ENCODE measurements at places on chromosomes 3 and 15. TPM values are rescaled to one million over a fixed set of nuclear protein-coding genes. Genes with fewer than 3 reads are reported as not detected.

- H3K36me3 ChIP-seq, result peaks cover 30% of the 10 kb centered on the region
- H3K4me1 ChIP-seq, result peaks cover 70% of the 10 kb centered on the region
- DNase-seq, result peak; percentile 56
- peak overlapping the region; percentile 92 for H3K4me3 ChIP-seq
These were observed 41.5 kb downstream of the HRH1 start for GRCh38 chr3:11195721-11196332.

GRCh38 chr15:58490086-58490887, 58.5 kb downstream of the LIPC start:
- no peak overlapping the region for H3K27ac ChIP-seq
- peaks cover 6% of the 10 kb centered on the region for H3K4me1 ChIP-seq
- H3K36me3 ChIP-seq, result peaks cover 20% of the 10 kb centered on the region
- no peak for DNase-seq

DNA sequence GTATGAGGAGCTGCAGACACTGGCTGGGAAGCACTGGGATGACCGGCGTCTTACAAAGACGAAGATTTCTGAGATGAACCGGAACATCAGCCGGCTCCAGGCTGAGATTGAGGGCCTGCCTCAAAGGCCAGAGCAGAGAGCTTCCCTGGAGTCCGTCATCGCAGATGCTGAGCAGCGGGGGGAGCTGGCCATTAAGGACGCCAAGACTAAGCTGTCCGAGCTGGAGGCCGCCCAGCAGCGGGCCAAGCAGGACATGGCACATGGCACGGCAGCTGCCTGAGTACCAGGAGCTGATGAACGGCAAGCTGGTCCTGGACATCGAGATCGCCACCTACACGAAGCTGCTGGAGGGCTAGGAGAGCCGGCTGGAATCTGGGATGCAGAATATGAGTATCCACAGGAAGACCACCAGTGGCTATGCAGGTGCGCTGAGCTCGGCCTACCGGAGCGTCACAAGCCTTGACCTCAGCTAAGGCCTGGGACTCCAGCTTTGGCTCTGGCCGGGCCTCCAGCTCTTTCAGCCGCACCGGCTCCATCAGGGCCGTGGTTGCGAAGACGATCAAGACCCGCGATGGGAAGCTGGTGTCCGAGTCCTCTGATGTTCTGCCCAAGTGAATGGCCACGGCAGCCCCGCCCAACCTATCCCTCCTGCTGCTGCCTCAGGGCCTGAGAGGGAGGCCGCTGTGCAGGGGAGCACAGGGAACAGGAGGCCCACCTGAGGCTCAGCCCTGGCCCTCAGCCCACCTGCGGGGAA, 9.2 kb upstream of the SHC4 start:
- H3K4me1 ChIP-seq, result peaks cover 26% of the 10 kb centered on the region
- no peak overlapping the region for H3K27ac ChIP-seq
- H3K4me3 ChIP-seq, result no peak overlapping the region
- H3K36me3 ChIP-seq, result no peaks in the 10 kb centered on the region
- H3K27me3 ChIP-seq, result no peaks in the 10 kb centered on the region

- no peak for DNase-seq
- H3K27me3 ChIP-seq, result peaks cover 2% of the 10 kb centered on the region
- H3K4me3 ChIP-seq, result no peak overlapping the region
- H3K36me3 ChIP-seq, result no peaks in the 10 kb centered on the region
- H3K4me1 ChIP-seq, result no peaks in the 10 kb centered on the region
These were observed 322.2 kb downstream of the SLC9A9 start for GRCh38 chr3:143526011-143526545.

Gene GPR176
- total RNA-seq, result 187 TPM

- H3K27ac ChIP-seq, result no peak overlapping the region
- H3K4me3 ChIP-seq, result no peak overlapping the region
- DNase-seq, result no peak
- H3K36me3 ChIP-seq, result no peaks in the 10 kb centered on the region
- H3K4me1 ChIP-seq, result no peaks in the 10 kb centered on the region
- H3K27me3 ChIP-seq, result peaks cover 46% of the 10 kb centered on the region
These were observed 244.4 kb downstream of the UACA start for GRCh38 chr15:70519004-70519365.

Gene SLC51B
- not detected for total RNA-seq

Gene PRR20G
- not detected for total RNA-seq

DNA sequence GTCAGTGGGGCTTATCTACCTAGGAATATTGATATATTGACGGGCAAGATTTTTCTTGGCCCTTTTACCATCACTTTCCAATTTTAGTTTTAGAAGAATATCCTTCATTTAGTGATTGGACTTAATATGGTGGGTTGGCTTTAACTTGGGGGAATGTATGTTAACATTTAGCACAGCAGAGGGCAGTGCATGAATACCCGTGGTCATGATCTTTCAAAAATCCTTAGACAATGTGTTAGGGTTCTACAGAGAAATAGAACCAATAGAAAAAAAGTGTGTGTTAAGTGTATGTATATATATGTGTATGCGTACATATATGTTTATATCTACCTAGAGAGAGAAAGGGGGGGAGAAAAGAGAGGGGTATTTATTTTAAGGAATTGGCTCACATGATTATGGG, 36.9 kb downstream of the GPR171 start:
- peaks cover 4% of the 10 kb centered on the region for H3K27me3 ChIP-seq
- no peaks in the 10 kb centered on the region for H3K36me3 ChIP-seq
- DNase-seq, result no peak
- H3K4me1 ChIP-seq, result 0 out of 2 replicates have a peak, but pooled peaks cover 4% of the 10 kb centered on the region
- H3K27ac ChIP-seq, result no peak overlapping the region

Gene CLDN16
- total RNA-seq, result 0.06 TPM

Gene OIP5
- total RNA-seq, result 7.1 TPM

- peaks cover 4% of the 10 kb centered on the region for H3K27me3 ChIP-seq
- no peak overlapping the region for H3K4me3 ChIP-seq
- H3K27ac ChIP-seq, result no peak overlapping the region
- H3K36me3 ChIP-seq, result no peaks in the 10 kb centered on the region
These were observed 18.3 kb downstream of the CFAP161 start for GRCh38 chr15:81152339-81152738.

GRCh38 chr15:70098461-70099166, 897 bp upstream of the TLE3 start:
- H3K27me3 ChIP-seq, result peaks cover 13% of the 10 kb centered on the region
- peak overlapping the region; percentile 97 for H3K27ac ChIP-seq
- H3K4me3 ChIP-seq, result peak overlapping the region; percentile 92
- H3K36me3 ChIP-seq, result 0 out of 2 replicates have a peak, but pooled peaks cover 4% of the 10 kb centered on the region
- DNase-seq, result no peak

DNA sequence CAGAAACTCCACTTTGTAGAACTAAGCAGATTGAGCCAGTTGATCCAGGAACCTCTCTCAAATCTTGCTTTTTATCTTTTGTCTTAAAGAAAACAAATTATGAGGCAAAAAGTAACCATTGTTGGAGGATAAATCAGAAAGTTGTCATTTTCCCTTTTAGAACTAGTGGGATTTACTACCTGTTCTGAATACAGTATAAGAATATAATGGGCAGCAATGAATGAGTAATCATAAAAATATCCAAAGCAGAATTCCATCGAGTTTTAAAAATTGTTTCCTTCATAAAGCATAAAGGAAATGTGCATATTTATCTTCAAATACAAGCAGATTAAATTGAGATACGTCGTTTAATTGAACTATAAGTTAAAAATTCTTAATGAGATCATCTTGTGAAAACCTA, 15.9 kb upstream of the ANO10 start:
- H3K4me1 ChIP-seq, result peaks cover 51% of the 10 kb centered on the region
- no peak overlapping the region for H3K4me3 ChIP-seq
- H3K27me3 ChIP-seq, result no peaks in the 10 kb centered on the region
- no peaks in the 10 kb centered on the region for H3K36me3 ChIP-seq
- no peak for DNase-seq

DNA sequence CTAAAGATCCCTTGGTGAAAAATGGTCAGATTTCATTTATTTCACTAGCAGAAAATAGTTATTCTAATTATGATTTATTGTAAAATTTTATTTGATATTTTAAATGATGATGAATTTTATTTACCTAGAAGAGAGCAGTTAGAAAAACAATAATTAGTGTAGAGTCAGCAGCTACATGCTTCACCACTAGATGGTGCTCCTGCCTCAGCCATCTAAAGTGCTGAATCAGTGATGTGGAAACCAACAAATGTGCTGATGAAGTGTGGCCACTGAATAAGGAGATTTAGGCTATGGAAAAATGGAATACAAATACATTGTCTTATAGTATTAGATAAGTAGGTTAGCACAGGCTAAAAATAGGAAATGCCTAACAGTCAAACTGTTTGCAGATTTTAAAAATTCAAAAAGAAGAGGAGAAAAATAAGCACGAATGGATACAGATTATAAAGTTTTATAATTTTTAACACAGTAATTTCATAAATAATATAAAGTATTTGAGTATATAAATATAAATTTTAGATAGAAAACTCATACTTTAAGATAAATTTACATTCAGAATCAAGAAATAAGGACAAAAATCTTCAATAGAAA, 109.8 kb downstream of the PPP2R3A start:
- peaks cover 10% of the 10 kb centered on the region for H3K36me3 ChIP-seq
- DNase-seq, result peak; percentile 76
- peak overlapping the region; percentile 81 for H3K27ac ChIP-seq
- H3K4me1 ChIP-seq, result peaks cover 74% of the 10 kb centered on the region

GRCh38 chr3:130539005-130539404, 22.0 kb downstream of the COL6A6 start:
- H3K27me3 ChIP-seq, result no peaks in the 10 kb centered on the region
- H3K4me3 ChIP-seq, result no peak overlapping the region
- no peaks in the 10 kb centered on the region for H3K4me1 ChIP-seq
- no peak for DNase-seq

Gene GPR156
- 0.31 TPM for total RNA-seq

- H3K27me3 ChIP-seq, result no peaks in the 10 kb centered on the region
- H3K27ac ChIP-seq, result no peak overlapping the region
- no peak for DNase-seq
- no peak overlapping the region for H3K4me3 ChIP-seq
- H3K36me3 ChIP-seq, result peaks cover 49% of the 10 kb centered on the region
These were observed 153.1 kb downstream of the VPS13C start for GRCh38 chr15:61906961-61907752.

Gene CCR9
- not detected for total RNA-seq

Gene PLA2G4E
- total RNA-seq, result not detected

- H3K27me3 ChIP-seq, result no peaks in the 10 kb centered on the region
- H3K27ac ChIP-seq, result no peak overlapping the region
- DNase-seq, result no peak
- H3K4me3 ChIP-seq, result no peak overlapping the region
- no peaks in the 10 kb centered on the region for H3K36me3 ChIP-seq
- H3K4me1 ChIP-seq, result no peaks in the 10 kb centered on the region
These were observed 73.7 kb downstream of the PRTG start for GRCh38 chr15:55669270-55669669.

DNA sequence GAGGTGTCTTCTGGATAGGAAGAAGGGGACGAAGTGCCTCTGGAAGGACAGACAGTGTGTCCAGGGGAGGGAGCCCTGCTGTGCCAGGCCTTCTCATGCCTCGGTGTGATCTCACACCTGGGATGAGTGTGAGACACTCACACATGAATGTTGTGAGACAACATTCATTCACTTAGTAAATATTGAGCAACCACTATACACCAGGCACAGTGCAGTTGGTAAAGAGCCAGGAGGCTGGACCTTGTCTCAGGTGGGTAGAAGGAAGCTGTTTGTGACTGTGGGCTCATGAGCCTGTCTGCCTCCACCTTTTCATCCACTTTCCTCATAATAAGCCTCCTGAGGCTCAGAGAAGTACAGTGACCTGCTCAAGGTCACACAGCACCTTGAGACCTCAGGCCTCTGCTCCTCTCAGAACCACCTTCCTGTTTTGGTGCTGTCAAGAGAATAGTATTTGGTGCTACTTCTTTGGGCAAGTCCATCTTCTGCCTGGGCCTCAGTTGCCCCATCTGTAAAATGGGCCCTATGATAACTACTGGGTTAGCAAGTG, 20.9 kb downstream of the SLC6A6 start:
- H3K27ac ChIP-seq, result peak overlapping the region; percentile 24
- no peak overlapping the region for H3K4me3 ChIP-seq
- H3K27me3 ChIP-seq, result no peaks in the 10 kb centered on the region
- DNase-seq, result no peak
- H3K4me1 ChIP-seq, result peaks cover 43% of the 10 kb centered on the region

Gene ZNF385D
- total RNA-seq, result 5.9 TPM

Gene FETUB
- total RNA-seq, result not detected

- no peaks in the 10 kb centered on the region for H3K27me3 ChIP-seq
- H3K4me3 ChIP-seq, result no peak overlapping the region
- no peak overlapping the region for H3K27ac ChIP-seq
- H3K36me3 ChIP-seq, result no peaks in the 10 kb centered on the region
- no peaks in the 10 kb centered on the region for H3K4me1 ChIP-seq
These were observed 273.5 kb upstream of the ADAMTS9 start for GRCh38 chr3:64961301-64961700.

DNA sequence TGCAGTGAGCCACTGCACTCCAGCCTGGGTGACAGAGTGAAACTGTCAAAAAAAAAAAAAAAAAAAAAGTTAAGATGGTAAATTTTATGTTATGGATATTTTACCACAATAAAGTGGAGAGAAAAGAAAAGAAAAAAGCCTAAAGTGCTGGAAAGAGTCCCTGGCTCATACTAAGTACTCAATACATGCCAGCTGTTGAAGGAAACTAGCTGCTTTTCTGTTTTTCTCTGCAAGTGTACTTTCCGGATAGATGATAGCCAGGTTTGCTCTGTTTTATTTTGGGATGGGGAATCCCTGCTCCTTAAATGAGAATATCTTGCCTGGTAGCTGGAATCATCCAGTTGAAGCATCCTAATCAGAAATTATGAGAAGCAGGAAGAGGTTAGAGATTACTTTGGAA, 10.9 kb downstream of the EID1 start:
- H3K27ac ChIP-seq, result peak overlapping the region; percentile 83
- H3K36me3 ChIP-seq, result no peaks in the 10 kb centered on the region
- no peaks in the 10 kb centered on the region for H3K27me3 ChIP-seq

GRCh38 chr15:36775209-36775608, 195.8 kb downstream of the CDIN1 start:
- DNase-seq, result no peak
- H3K4me1 ChIP-seq, result peaks cover 45% of the 10 kb centered on the region
- H3K27ac ChIP-seq, result no peak overlapping the region
- no peaks in the 10 kb centered on the region for H3K27me3 ChIP-seq
- H3K4me3 ChIP-seq, result no peak overlapping the region

Gene SLC28A2
- not detected for total RNA-seq

DNA sequence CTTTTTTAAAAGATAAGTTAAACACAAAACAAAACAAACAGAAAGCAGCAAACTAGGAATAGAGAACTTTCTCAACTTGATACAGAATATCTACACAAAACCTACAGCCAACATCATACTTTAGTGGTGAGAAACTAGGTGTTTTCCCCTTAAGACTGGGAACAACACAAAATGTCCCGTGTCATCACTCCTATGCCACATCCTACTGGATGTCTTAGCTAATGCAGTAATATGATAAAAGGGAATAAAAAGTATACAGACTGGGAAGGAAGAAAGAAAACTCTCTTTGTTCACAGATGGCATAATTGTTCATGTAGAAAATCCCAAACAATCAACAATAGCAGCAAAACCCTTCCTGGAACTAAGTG, 45.9 kb downstream of the TMEM45A start:
- no peak overlapping the region for H3K27ac ChIP-seq
- no peaks in the 10 kb centered on the region for H3K27me3 ChIP-seq
- H3K4me1 ChIP-seq, result peaks cover 51% of the 10 kb centered on the region
- no peak for DNase-seq
- H3K4me3 ChIP-seq, result no peak overlapping the region

Measured in HFFc6 (cell line).